NCI-H1694 treated with DMSO at 0.1 percent for 48 hours (cell line): ENCODE measurements at places on chromosomes 1 and 21.

DNA sequence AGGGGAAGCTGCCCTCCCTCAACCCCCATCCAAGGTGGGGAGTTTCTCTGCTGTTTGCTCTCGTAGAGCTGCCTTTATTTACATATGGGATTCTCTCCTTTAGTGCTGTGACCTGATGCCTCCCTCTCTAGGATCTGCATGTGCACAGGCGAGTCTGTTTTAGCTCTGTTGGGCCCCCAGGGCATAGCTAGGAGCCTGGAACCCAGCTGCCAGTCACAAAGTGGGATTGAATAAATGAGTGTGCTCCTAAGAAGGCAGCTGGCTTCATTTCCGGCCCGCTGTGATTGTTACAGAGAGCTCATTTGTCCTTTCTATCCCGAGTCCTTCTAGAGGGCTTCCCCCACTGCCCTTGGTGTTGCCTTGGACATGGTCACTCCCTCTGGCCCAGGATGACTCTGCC is 176.6 kb downstream of the GRIK3 start:
- DNase-seq, result peak; percentile 67

- DNase-seq, result no peak
Observed at GRCh38 chr1:2106659-2107405, 56.6 kb downstream of the PRKCZ start.

DNA sequence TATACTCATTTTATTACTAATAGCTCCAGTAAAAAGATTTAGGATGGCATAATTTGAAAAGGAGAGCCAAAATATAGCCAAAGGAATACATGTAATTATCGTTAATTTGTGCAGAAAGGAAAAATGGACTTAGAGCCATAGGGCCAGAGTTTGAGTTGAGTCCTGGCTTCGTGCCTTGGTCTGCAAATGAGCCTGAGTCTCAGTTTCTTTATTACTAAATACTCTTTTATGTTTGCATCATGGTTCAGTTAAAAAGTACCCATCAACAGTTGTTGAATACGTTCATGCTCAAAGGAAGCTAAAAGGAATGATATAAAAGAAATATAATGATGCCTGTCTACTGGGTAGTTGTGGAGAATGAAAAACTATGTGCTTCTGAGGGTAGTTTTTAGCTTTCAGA is 155.7 kb upstream of the FAM78B start:
- no peak for DNase-seq

DNA sequence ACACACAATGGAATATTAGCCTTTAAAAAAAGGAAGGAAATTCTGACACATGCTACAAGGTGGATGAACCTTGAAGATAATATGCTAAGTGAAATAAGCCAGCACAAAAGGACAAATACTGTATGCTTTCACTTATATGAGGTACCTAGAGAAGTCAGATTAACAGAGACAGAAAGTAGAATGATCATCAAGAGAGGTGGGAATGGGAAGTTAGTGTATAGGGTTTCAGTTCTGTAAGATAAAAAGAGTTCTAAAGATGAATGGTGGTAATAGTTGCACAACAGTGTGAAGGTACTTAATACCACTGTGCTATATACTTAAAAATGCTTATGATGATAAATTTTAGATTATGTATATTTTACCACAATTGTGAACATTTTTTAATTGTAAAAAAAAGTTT is 7.2 kb downstream of the RPAP2 start:
- no peak for DNase-seq

DNA sequence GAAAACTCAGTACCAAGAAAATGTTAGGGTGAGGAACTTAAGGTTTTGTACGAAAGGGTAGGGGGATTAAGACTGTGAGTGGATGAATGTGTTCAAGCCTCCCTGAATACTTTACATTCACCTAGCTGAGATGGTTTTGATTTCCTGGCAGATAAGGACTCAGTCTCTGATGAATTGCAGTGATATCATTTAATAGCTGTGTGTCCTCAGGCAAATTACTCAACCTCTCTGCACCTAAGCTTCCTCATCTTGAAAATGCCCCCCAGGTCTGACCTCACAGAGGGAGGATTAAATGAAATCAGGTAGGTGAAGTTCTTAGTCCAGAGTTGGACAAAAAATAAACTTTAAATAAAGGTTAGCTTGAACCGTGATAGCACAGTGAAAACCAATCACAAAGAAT is 48.4 kb downstream of the CAMK2N1 start:
- no peak for DNase-seq

GRCh38 chr1:213415691-213416380 is 364.8 kb downstream of the RPS6KC1 start:
- no peak for DNase-seq

- DNase-seq, result no peak
Observed at GRCh38 chr21:36792505-36792967, 93.6 kb downstream of the SIM2 start.

DNA sequence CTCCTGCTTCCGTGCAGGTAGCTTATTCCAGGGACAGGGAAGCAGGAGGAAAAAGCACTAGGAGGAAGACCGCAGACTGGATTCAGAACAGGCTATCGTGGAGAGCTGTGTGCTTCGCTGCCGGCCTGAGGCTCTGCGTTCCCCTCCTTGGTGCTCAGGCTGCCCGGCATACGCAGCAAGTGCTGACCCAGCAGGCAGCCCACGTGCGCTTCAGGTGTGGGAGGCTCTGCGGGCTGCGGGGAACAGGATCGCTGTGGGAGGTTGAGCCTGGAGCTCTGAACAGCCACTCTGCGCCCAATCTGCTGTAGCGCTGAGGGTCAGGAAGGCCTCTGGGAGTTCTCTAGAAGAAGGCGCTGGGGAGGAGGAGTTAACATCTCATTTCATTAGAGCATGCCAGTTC is 27.9 kb downstream of the DOP1B start:
- no peak for DNase-seq

DNA sequence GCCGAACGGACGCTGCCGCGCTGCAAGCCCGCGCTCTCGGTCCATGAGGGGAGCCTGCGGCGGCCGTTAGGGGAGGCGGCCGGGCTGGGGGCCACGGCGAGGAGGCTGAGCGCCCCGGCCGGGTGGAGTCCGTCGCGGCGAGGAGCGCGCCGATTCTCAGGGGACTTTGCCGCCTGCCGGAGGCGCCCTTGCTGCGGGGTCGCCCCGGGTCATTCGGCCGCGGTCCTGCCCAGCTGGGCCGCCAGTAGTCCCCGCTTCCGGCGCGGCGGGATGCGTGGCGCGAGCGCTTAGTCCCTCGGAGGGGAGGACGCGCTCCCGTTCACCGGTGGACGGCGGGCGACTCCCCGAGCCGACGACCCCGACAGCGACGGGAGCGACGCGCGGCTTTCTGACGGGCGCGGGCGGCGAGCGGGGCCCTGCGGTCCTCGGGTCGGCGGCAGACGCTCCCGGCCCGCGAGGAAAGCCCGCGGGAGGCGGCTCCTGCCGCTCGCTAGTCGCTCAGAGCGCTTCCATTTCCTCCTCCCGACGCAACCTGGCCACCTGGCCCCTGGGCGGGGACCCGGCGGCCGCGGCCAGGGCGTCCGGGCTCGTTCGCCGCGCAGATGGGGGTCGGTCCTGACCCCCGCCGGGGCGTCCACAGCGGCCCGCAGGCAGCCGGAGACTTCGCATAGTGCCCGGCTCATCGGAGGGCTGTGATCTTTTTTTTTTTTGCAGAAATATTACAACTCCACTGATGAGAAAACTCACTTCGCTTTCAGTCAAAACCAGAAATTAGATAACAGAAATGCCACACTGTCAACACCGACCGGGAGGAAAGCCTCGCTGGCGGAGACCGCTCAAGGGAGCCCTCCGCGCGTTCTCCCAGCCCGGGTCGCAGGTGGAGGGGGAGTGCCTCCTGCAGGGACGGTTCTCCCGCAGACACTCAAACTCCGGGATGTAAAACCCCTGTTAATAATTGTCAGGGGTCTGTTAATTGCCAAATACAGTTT is 641 bp upstream of the ZBTB21 start:
- peak; percentile 24 for DNase-seq

GRCh38 chr1:206537141-206537540 is 29.8 kb downstream of the RASSF5 start:
- DNase-seq, result no peak

DNA sequence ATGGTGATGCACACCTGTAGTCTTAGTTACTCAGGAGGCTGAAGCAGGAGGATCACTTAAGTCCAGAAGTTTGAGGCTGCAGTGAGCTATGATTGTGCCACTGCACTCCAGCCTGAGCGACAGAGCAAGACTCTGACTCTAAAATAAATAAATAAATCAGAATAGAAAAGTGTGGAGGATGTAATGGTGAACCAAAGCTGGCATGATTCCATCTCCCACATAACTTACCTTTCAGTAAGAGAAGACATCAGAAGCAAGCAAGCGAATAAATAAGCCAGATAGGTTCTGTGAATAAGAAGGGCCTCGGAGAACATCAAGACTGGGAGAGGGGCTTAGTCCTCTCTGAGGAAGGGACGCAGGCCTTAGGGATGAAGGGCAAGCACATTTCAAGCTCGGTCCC is 59.5 kb downstream of the TOMM20 start:
- no peak for DNase-seq

GRCh38 chr1:70902211-70902610 is 145.4 kb downstream of the PTGER3 start:
- DNase-seq, result no peak

DNA sequence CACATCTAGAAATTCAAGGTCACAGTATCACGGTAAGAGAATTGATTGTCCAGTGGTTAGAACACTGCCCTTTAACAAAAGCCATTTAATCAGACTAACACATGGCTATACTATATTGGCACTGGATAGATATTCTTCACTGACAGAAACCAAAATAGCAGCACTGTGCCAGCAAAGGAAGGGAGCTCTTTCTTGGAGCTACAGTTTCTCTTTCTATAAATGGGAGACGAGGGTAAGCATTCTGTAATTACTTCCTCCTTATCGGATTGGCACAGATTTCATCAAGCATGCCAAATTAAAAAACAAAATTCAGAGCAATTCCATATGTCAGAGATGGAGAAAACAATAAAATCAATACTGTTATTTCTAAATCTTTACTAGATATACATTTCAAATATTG is 115.7 kb upstream of the CACYBP start:
- no peak for DNase-seq

GRCh38 chr21:34037009-34037795 is 36.2 kb upstream of the MRPS6 start:
- DNase-seq, result no peak

DNA sequence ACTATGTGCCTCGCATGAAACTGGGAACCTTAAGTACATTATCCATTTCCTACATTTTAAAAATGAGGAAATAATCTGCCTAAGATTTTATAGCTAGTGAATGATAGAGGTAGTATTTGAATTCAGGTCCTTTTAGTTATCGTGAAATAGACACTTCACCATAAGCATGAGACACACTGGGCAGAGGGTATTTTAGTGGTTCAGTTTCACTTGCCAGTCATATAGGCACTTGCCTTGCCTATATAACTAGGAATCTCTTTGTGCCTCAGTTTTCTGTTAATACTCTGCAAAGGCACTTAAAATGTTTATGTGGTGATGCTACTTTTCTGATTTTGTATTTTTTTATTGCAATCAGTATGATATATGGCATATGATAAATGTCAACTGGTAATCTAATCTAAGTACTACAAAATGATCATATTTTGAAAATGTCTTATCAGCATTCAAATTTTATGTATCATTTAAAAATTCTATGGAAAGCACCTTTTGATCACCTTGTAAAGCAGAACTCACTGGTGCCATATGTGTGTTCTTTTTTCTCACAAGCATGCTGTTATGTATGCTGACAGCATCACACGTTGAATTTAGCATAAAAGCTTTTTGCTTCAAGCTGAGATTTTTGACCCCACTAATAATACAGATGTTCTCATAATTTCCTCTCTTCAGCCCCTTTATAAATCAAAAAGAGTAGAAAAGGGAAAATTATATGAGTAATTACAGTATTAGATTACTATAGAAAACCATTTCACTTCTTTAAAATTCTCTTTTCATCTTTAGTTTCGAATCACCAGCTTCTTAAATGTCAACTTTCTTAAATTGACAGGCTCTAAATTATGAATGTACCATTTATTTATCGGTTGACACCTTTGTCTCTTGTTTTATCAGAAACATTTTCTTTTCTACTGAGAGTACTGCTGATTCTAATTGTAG is 52.6 kb downstream of the RPS6KC1 start:
- DNase-seq, result no peak

GRCh38 chr21:38269576-38269936 is 12.8 kb downstream of the KCNJ15 start:
- no peak for DNase-seq

DNA sequence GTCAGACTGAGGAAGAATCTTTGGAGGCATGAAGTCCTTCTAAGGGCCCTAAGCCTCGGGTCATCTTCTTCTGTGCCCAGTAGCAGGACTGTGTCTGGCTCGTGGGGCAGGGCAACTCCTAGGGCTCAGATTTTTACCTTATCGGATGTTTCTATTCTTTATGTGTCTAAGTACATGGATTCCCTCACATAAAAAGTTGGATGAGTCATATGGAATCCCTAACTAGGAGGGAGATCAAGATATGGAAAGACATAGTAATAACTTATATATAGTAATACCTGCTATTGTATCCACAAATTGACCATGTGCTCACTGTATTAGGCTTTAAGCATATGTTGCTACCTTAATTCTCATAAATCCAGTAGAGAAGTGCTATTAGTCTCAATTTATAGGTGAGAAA is 364.5 kb upstream of the CAMK1G start:
- no peak for DNase-seq

GRCh38 chr21:45292399-45293219 is 4.9 kb upstream of the POFUT2 start:
- DNase-seq, result peak; percentile 51
